Fibroblast of the aortic adventitia (primary cell): ENCODE measurements at places on chromosomes 3 and 15. TPM values are rescaled to one million over a fixed set of nuclear protein-coding genes. Genes with fewer than 3 reads are reported as not detected.

- DNase-seq, result no peak
Measured at GRCh38 chr15:31101262-31102038, at the start of gene TRPM1. TRPM1 (minus strand) TSS chr15:31101725; CDS start chr15:31081355, 20,370 bp downstream.

DNA sequence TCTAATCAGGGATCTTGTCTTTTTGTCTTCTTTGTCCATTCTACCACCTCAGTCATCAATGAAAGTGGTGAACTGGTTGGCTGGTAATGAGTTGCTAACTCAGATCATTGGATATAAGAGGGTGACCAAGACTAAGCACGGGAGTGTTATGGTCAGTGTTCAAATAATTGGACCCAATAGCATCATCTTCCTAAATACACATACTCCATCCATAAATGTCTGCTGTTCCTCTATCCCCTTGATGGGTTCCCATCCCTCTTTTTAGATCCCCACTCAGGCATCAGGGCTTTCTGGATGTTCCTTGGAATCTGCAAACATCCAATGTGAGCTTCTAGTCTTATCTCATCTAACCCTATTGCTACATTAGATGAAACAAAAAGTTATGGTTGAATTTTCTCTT, 3.5 kb downstream of the SEMA5B start:
- no peak for DNase-seq

DNA sequence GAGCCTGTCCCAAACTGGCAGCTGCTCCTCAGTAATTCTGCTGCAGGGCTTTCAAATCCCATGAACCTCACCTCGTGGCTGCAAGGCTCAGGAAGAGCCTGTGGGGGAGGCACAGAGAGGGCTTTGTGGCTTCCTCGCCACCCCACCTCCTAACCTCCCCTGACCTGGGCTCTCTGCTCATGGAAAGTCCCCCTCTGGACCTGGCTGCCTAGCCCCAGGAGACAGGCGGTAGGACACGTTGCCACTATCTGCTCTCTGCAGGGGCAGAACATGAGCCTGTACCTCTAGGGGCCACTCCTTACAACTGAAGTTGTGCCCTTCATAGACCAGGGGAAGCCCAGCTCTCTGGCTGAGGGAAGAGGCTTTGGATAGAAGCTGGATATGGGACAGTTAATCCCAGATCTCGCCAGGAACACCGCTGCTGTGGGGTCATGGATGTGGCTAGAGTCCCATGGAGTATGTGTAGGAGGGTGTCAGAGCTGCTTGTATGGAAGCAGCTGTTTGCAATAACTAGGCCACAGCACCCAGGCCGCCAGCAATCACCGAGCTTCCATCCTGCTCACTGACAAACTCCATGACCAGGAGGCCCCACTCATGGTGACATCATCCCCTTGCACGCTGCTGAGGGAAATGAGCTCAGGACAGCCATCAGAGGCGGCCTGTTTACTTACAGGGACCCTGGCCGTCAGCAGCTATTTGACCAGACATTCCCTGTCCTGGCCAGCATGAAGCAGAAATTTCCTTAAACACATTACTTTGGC, 34.0 kb upstream of the CILP start:
- DNase-seq, result peak; percentile 69

PML gene
- total RNA-seq, result 29.3 and 31.9 TPM in 2 replicates

- DNase-seq, result no peak
Measured at GRCh38 chr3:148026009-148026588, 616.9 kb downstream of the ZIC1 start.

NME9 gene
- 0.18 TPM in 1 of 2 replicates, not detected in the other for total RNA-seq

GRCh38 chr3:178385280-178385952, 150.8 kb upstream of the KCNMB2 start:
- DNase-seq, result peak; percentile 72

CYP1A2 gene
- total RNA-seq, result not detected in 2 replicates

DNA sequence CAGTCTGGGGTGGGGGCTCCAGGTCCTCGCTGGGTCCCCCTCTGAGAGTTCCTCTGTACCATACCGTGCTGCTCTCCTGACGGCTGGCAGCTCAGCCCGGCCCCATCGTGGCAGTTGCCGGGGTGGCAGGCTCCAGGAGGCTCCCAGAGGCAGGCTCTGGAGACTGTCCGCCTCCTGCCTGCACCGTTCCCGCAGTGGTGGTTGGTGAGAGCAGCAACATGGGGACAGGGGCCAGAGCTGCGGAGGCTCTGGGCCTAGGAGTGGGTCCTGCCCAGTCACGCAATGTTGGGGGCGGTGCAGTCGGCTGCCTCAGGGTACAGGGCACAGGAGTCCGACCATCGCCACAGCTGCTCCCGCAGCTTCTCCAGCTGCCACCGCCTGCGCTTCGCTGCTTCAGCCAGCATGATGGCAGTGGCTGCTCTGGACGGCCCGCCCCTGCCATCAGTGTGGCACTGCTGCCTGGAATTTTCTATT, 492.7 kb downstream of the AGBL1 start:
- DNase-seq, result no peak

BCHE gene
- total RNA-seq, result 5.7 and 76.2 TPM in 2 replicates

- DNase-seq, result no peak
Measured at GRCh38 chr3:156761007-156761406, 65.1 kb upstream of the LEKR1 start.

CPN2 gene
- not detected in 2 replicates for total RNA-seq

GRCh38 chr3:194826594-194826993, 140.9 kb downstream of the FAM43A start:
- no peak for DNase-seq

SLC12A1 gene
- under 0.01 TPM in 1 of 2 replicates, not detected in the other for total RNA-seq

RNU6-1 gene
- total RNA-seq, result not detected in 2 replicates

- DNase-seq, result peak; percentile 58
Measured at GRCh38 chr3:81218023-81218422, 543.4 kb downstream of the GBE1 start.

DNA sequence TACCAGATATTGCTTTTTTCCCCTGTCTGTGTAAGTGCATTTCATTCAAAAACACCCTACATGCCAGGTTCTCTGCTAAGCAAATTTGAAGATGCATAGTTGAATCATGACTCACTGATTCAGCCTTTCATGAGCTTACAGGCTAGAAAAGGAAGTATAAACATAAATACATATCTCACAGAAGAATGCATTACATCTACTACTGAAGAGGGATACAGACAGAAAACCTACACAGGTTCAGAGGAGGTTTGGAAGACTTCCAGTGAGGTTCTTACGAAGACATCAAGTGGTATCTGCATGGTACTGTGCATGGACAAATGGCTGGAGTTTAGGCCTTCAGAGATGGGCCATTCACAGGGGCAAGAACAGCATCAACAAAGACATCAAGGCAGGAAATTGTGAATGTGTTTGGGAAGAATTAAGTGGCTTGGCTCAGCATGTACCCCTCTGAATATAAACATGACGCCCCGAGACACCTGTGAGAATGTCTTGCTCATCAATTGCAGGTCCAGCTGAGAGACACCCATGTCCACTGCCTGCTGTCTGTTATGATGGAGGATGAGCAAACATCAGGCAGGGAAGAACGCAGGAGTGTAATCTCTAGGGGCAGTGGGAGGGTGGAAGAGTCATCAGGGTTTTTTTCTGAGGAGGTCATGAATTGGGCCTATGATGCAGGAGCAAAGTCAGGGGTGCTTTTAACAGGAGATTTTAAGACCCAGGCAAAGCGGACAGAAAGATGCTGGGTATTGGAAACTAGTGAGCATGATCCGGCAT, 105.1 kb upstream of the GALNT15 start:
- peak; percentile 95 for DNase-seq

GRCh38 chr3:197456261-197457091, 99.3 kb downstream of the BDH1 start:
- peak; percentile 76 for DNase-seq

- no peak for DNase-seq
Measured at GRCh38 chr3:194235160-194235559, 99.2 kb downstream of the HES1 start.

- DNase-seq, result peak; percentile 79
Measured at GRCh38 chr15:52102463-52102862, 10.1 kb downstream of the BCL2L10 start.

DNA sequence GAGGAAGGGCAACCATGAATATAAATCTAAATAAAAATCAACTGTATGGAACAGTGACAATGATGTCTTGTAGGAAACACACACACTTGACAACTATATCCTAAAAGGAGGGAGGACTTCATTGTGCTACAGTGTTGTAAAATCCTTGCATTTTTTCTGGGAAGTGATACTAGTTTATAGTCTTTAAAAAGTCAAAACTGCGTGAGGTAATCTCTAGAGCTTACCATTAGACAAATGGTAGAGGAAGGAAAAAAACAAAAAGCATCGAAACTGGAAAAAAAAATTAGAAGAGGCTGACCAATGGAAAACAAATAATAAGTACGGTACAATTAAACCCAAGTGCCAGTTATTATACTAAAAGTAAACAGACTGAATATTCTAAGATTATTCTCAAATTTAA, 38.7 kb downstream of the CHSY1 start:
- no peak for DNase-seq

DNA sequence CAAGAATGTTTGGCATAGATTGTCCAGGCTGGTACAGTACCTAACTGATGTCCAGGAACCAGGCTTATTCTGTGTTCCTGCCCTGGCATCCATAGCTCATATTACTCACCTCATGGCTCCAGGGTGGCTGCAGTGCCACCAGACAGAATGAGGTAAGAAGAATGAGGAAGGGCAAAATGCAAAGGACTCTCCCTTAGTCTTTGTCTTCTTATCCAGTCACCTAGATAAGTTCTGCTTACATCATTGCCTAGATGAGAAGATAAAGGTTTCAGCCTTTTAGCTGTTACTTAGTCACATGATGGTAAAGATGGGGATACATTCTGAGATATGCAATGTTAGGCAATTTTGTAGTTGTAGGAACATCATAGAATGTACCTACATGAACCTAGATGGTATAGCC, 45.8 kb downstream of the CHP1 start:
- no peak for DNase-seq

- DNase-seq, result peak; percentile 23
Measured at GRCh38 chr3:17544632-17545031, 197.8 kb downstream of the TBC1D5 start.

GRCh38 chr3:113283306-113283705, 71.9 kb downstream of the BOC start:
- no peak for DNase-seq

- peak; percentile 72 for DNase-seq
Measured at GRCh38 chr15:80977627-80978036, 12.0 kb downstream of the MESD start.

ZNF80 gene
- total RNA-seq, result not detected in 2 replicates

CFAP44 gene
- 5.1 and 11.0 TPM in 2 replicates for total RNA-seq

STRIT1 gene
- not detected in 2 replicates for total RNA-seq

GRIP2 gene
- 0.90 TPM in 2 replicates for total RNA-seq

YEATS2 gene
- 15.8 and 30.3 TPM in 2 replicates for total RNA-seq

DNA sequence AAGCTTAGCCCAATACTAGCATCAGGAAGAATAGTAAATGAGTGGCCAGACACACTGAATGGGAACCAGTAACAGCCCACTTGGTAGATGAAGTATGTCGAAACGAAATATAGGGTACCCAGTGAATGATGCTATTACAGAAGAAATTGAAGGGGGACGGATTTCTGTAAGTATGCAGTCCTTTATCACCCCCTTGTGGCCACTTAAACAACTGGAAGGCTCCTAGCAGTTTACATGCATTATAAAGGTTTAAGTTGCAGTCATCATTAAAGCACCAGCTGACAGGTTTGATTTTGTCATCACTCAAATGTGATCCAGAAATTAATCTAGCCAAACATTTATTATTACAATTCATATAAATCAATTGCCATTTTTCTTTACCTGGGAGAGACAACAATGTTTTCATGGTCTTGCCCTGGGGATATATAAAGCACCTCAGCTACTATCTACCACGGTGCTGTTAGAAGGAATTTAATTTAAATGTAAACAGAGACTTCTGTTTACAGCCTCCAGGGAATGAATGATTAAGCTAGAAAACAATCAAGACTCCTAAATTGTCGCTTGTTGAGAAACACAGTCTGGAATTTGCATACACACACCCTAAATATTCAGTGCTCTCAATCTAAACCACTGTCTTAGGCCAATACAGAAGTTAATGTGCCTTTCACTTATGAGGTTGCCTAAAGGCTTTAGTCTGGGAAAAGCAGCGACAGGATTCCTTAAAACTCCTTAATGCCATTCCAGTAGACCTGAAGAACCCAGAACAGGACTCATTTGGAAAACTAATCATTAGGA, 7.8 kb downstream of the EIF1B start:
- DNase-seq, result peak; percentile 82

DNA sequence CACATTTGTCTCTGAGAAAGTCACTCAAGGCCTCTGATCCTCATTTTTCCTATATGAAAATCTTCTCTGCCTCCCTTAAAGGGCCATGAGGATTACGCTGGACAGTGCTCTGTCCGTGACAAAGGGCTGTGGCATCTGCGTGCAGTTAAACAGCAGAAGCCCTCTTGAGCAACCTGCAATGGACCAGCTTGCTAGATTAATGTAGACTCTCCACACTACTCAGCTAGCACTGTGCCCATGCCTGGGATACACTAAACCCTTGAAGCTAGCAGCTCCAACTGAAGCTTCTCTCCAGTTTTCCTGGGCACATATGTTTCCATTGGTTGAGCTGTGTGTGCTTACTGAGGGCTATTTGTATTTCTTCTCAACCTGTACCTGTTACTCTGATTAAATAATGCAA, 303.8 kb downstream of the RPLP1 start:
- no peak for DNase-seq

BNC1 gene
- total RNA-seq, result 0.27 and 3.8 TPM in 2 replicates

- peak; percentile 90 for DNase-seq
Measured at GRCh38 chr3:111577798-111578685, 17.1 kb downstream of the ZBED2 start.

DNA sequence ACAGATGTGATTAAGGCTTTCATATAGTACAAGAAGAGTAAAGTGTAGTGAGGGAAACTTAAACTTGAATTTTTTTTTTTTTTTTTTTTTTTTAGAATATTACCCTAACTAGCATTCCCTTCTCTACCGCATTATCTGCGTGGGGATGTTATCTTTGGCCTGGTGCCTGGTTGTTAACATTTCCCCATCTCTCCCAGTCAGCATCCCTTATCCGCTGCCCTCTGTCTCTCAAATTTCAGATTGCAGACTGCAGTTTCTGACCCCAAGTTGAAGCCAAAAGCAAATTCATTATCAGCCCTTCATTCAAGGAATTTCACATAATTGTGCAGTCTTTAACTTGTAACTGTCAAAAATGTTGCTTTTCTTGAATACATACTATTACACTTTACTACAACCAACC, 353.0 kb downstream of the PLOD2 start:
- peak; percentile 66 for DNase-seq

- DNase-seq, result no peak
Measured at GRCh38 chr15:52336529-52336928, 40.9 kb upstream of the MYO5C start.

- DNase-seq, result no peak
Measured at GRCh38 chr3:127266186-127266585, 21.7 kb downstream of the PRR20G start.

DNA sequence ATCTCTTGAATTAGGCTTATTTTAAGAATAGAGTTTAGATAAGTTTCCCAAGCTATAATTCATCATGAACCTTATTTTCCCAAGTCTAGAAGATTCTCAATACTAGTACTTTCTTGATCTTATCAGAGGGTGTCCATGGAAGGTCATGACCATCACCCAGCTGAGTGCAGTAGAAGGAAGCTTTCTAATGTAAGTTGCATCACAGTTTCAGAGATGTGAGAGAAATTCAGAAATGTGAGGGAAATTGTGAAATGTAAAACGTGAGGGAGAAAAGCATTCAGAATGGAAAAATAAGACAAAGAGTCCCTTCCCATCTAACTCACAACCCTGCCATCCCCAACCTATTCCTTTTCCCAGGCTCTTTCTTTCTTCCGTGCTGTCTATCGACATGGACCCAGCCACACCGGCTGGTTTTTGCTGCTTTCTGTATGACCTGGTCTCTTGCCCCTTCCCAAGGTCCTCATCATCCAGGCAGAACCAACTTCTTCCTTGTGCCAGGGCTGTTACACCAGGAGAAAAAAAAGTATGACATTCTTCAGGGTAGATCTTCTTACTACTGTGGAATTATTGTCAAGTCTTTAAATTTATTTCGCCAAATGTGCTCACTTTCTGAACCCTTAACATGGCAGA, 6.7 kb downstream of the CAPN3 start:
- DNase-seq, result no peak
